Activated naive CD4-positive, alpha-beta T cell treated with anti-CD3 and anti-CD28 coated beads for 36 hours (primary cell): ENCODE measurements at places on chromosomes 5 and 9. TPM values are rescaled to one million over a fixed set of nuclear protein-coding genes. Genes with fewer than 3 reads are reported as not detected.

Gene PCDHB2
- not detected for total RNA-seq

DNA sequence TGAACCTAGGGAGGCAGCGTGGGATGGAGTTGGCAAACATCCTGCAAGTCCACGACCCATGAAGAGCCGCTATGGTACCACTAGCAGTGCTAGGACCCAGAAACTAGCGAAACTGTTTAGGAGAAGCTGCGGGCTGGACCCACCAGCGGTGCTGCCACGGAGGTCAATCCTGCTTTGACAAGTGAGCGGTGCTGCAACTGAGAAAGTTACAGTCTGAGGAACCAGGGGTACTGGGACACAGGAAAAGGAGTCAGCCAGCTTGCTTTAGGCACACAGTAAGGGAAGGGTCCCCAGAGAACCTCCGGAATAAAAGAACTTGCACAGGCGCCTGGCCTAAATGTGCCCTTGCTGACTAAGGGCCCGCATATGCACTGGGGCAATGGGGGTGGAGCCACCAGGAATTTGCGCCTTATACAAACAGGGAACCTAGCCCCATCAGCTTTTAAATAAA, 23.6 kb upstream of the ANXA2R start:
- H3K4me1 ChIP-seq: peaks cover 20% of the 10 kb centered on the region
- peaks cover 8% of the 10 kb centered on the region for H3K36me3 ChIP-seq
- no peaks in the 10 kb centered on the region for H3K27me3 ChIP-seq

Gene RNF183
- not detected for total RNA-seq

DNA sequence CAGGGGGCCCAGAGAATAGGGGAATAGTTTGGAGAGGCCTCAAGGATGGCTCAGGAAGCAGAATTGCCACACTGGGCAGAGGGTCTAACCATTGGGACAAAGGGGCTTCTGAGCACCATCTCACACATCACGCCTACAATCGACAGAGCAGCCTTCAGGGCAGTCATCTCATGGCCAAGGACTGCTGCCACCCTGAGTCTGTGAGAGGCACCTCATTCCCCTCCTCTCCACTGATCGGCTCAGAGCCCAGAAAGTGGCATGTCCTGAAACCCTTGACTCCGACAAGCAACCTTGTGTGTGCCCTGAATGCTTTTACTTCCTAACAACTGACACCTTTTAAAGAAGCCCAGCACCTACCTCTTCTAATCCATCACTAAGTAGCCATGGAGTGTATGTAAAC, 128.9 kb upstream of the PTPN3 start:
- H3K4me3 ChIP-seq: no peak overlapping the region
- no peak overlapping the region for H3K27ac ChIP-seq
- no peaks in the 10 kb centered on the region for H3K36me3 ChIP-seq
- DNase-seq: no peak

- no peaks in the 10 kb centered on the region for H3K4me1 ChIP-seq
- H3K36me3 ChIP-seq: no peaks in the 10 kb centered on the region
Observed at GRCh38 chr9:107954312-107954711, 464.7 kb upstream of the KLF4 start.

DNA sequence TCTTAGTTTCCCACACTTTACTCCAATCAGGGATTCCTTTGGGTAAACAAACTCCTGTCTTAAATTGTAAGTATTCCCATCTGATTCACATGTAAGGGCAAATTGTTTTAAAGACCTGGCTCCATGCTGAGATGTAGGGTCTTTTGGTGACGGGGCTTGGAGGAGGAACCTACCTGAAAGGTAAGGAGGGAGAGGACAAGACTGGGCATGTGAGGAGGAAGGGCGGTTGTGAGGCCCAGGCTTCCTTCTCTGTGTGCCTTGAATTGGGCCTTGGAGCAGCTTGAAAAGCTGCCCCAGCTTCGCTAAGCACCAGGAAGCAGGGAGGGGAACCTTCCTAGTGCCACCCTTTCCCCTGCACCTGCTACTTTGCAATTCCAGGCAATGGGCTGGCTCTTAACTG, 86.8 kb downstream of the C9orf152 start:
- H3K27me3 ChIP-seq: no peaks in the 10 kb centered on the region
- peaks cover 9% of the 10 kb centered on the region for H3K4me1 ChIP-seq
- no peak overlapping the region for H3K4me3 ChIP-seq
- H3K27ac ChIP-seq: no peak overlapping the region

Gene ANKRD18B
- total RNA-seq: 0.57 TPM

Gene MAMDC4
- 16.1 TPM for total RNA-seq

GRCh38 chr9:16782490-16782889, 88.0 kb downstream of the BNC2 start:
- H3K36me3 ChIP-seq: no peaks in the 10 kb centered on the region
- H3K27me3 ChIP-seq: no peaks in the 10 kb centered on the region
- H3K4me1 ChIP-seq: no peaks in the 10 kb centered on the region
- no peak overlapping the region for H3K27ac ChIP-seq
- no peak overlapping the region for H3K4me3 ChIP-seq

Gene SVEP1
- not detected for total RNA-seq

DNA sequence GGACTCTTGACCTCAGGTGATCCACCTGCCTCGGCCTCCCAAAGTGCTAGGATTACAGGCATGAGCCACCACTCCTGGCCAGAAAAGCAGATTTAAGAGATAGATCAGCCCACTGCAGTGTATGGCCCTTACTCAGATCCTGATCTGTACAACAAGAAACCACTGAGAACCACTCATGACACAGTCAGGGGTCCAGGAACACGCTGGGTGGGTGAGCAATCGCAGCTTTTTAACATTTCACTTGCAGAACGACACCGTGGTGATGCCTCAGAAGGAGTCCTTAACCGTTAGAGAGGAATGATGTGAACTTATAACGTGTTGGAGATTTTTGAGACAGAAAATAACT, 45.3 kb upstream of the NSMF start:
- peaks cover 5% of the 10 kb centered on the region for H3K4me1 ChIP-seq
- H3K4me3 ChIP-seq: no peak overlapping the region
- no peak overlapping the region for H3K27ac ChIP-seq
- H3K36me3 ChIP-seq: peaks cover 7% of the 10 kb centered on the region

DNA sequence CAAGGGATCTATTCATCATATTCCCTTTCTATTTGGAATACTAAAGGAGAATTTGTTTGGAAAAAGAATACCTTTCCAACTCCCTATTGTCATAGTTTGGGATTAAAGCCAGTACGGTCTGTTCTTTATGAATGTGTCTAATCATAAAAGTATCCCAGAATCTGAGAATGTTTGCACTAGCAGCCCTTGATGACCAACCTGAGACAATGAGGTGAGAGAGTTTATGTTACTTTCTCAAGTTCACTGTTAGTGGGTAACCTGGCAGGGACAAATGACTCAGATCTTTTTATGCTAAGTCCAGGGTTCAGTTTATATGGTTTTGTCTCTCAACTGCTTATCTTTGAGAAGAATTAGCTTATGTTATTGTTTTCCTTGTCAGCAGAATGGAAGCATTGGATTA, 25.3 kb upstream of the TLR4 start:
- no peaks in the 10 kb centered on the region for H3K36me3 ChIP-seq
- H3K27ac ChIP-seq: no peak overlapping the region
- DNase-seq: no peak
- H3K4me3 ChIP-seq: no peak overlapping the region
- peaks cover 3% of the 10 kb centered on the region for H3K4me1 ChIP-seq
- peaks cover 18% of the 10 kb centered on the region for H3K27me3 ChIP-seq

DNA sequence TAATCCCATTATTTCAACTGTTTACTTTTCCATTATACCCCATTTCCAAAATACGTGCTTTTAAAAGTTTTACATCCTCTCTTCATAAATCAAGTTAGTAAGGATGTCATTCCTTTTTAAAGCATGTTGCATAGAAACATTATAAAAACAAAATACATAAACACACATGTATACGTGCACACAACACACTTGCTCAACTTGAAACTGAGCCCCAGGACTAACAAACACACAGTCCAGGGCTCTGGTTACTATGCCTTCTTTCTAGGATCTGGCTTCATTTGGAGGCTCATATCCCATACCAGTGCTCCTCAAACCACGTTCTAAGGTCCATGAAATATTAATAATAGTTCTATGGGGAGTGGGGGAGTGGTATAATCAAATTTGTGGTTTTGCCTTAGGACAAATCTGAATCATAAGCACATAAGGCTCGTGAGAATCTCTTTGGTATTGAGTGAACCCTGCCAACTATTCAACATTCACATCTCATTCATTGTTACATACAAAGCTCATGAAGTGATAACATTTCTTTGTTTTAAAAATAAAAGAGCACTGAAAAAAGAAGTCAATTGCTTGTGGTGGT, 55.2 kb downstream of the NFIB start:
- no peaks in the 10 kb centered on the region for H3K4me1 ChIP-seq
- H3K27ac ChIP-seq: no peak overlapping the region
- DNase-seq: no peak
- no peaks in the 10 kb centered on the region for H3K36me3 ChIP-seq

- peaks cover 45% of the 10 kb centered on the region for H3K4me1 ChIP-seq
- H3K27me3 ChIP-seq: no peaks in the 10 kb centered on the region
- H3K4me3 ChIP-seq: peak overlapping the region; percentile 19
- peak; percentile 28 for DNase-seq
Observed at GRCh38 chr5:110752953-110753352, 14.1 kb downstream of the SLC25A46 start.

DNA sequence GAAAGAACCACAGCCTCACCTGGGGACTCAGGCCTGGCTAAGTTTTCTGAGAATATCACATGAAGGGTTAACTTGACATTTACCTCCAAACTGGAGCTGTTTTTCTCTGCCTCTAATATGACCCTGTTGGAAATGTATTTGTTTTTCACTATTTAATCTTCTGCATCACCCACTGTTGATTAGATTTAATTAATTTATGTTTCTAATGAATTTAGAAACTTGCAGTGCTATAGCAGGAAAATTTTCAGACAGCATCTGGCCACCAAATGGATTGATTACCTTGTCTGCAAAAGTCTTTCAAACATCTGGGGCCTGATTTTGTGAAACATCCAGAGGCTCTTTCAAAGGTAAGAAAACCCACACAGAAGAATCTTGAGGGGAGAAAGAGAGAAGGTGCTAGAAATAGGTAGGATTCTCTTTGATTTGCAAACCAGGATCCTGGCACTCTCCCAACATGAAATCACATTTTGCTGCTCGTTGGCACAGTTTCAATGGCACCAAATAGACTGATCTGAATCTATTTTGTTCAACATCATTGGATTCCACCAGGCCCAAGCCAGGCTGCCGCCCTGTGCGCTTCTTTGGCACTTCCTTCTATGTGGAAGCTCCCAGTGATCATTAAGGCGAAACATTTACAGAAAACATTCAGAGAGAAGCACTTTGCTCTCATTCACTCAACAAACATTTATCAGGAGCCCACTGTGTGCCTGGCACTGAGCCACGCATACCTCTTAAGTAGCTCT, 157.3 kb downstream of the PPP2R2B start:
- no peaks in the 10 kb centered on the region for H3K27me3 ChIP-seq
- H3K36me3 ChIP-seq: no peaks in the 10 kb centered on the region
- no peak for DNase-seq
- H3K4me1 ChIP-seq: no peaks in the 10 kb centered on the region
- H3K27ac ChIP-seq: no peak overlapping the region

DNA sequence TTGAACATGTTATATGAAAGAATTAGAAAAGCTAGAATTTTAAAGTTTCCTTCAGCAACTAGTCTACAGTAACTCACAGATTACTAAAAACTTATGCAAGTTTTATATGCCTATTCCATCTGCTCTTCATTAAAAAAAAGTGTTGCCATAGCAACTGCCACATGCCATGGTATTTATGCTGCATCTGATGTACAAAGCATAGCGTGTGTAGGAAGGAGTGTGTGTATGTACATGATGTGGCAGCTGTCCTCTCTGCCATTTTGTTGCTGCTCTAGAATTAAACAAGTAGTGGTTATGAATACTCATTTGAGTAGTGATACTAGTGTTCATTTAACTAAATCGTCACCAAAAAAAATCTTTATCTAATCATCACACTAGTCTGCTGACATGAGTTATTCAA, 593.5 kb downstream of the CETN3 start:
- H3K36me3 ChIP-seq: no peaks in the 10 kb centered on the region
- H3K4me3 ChIP-seq: no peak overlapping the region
- H3K4me1 ChIP-seq: no peaks in the 10 kb centered on the region
- no peak overlapping the region for H3K27ac ChIP-seq

DNA sequence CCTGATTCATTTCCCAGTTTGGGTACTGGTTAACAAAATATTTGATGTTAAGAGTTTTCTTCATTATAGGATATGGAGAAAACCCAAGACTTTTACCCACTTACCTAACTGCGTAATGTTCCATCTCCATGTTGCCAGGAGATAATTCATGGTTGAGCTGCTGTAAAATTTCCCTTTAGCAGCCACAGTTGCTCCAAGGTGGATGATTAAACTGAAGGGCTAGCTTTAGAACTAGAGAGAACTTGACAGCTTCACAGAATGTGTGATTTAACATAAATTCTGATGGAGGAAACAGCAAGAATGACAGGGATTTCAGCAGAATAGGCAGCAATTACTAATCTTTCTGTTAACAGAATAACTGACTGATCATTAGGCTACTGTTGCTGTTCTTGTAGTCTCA, 236.1 kb downstream of the MEF2C start:
- H3K36me3 ChIP-seq: no peaks in the 10 kb centered on the region
- peaks cover 21% of the 10 kb centered on the region for H3K27me3 ChIP-seq
- no peak for DNase-seq
- H3K4me3 ChIP-seq: no peak overlapping the region

DNA sequence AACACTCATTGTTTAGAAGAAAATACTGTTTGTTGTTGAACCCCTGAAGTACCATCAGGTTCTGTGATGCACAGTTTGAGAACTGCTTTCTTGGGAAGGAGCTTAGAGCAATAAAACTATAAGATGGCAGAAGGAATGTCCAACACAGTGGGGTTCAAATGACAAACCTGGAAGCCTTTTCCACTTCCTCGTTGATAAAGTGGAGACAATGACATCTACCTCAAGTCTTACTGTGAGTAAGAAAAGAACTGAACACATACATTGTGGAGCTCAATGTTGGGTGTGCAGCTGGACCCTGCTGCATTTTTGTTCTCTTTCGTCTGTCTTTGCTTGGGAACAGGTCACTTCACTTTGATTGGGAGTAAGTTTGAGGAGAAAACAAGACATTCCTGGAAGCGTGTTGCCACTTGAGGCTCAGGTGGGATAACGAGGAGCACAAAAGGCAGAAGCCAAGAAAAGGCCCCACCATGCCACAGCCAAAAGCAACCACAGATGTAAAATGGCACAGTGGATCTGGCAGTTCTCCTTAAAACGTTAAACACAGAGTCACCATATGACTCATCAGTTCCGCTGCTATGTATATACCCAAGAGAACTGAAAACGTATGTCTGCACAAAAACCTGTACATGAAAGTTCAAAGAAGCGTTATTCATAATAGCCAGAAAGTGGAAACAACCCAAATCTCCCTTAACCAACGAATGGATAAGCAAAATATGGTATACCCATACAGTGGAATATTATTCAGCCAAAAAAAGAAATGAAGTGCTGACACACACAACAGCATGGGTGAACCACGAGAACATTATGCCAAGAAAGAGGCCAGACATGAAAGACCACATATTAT, 42.9 kb upstream of the SUB1 start:
- H3K27me3 ChIP-seq: no peaks in the 10 kb centered on the region
- H3K4me1 ChIP-seq: peaks cover 40% of the 10 kb centered on the region
- no peak overlapping the region for H3K4me3 ChIP-seq
- peak; percentile 51 for DNase-seq
- peaks cover 4% of the 10 kb centered on the region for H3K36me3 ChIP-seq
- H3K27ac ChIP-seq: peak overlapping the region; percentile 79

GRCh38 chr9:5305741-5306140, 1.2 kb upstream of the RLN2 start:
- no peak overlapping the region for H3K27ac ChIP-seq
- H3K27me3 ChIP-seq: no peaks in the 10 kb centered on the region
- DNase-seq: no peak
- no peaks in the 10 kb centered on the region for H3K36me3 ChIP-seq
- peaks cover 18% of the 10 kb centered on the region for H3K4me1 ChIP-seq

GRCh38 chr5:56319526-56320181, 86.5 kb upstream of the ANKRD55 start:
- peaks cover 21% of the 10 kb centered on the region for H3K4me1 ChIP-seq
- H3K27ac ChIP-seq: no peak overlapping the region
- H3K27me3 ChIP-seq: no peaks in the 10 kb centered on the region
- DNase-seq: no peak
- no peak overlapping the region for H3K4me3 ChIP-seq

Gene SLC6A3
- total RNA-seq: not detected
